ENCODE measurements at places on chromosomes 2 and 18.

DNA sequence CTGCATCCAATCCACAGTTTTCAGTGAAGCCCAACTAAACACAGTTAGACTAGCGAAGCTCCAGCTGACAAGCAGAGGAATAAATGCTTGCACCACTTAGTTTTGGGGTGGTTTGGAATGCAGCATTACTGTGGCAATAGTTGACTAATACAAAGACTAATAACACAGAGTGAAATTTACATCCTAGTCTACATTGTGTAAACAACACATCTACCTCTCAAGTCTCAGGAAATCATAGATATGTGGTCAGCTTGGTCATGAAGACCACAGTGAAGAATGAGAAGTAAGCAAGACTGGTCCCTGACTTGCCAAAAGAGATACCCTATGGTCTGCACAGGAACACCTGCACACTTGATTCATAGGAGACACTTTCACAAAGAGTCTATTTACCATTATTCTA is 155.1 kb upstream of the TANK start:
- no peak for DNase-seq

GRCh38 chr2:158323381-158323780 is 133.2 kb downstream of the CCDC148 start:
- no peak for DNase-seq

DNA sequence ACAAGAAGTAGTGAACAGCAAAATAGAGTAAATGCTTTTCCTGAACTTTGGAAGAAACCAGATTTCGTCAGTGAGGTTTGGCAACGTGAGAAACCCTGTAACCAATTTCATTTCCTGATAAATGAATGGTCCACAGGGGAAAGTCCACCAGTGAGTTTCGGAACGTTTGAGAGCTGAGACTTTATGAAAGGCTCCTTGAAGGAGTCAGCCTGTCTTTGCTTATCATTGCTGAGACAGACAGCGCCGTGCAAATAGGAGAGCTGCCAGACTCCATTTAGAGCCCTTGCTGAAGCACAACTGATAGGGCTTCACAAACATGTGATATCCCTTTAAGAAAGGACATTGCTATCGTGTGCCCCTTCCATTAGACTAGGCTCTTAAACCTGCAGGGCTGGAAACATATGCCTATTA is 121.8 kb upstream of the SMAD7 start:
- no peak for DNase-seq

DNA sequence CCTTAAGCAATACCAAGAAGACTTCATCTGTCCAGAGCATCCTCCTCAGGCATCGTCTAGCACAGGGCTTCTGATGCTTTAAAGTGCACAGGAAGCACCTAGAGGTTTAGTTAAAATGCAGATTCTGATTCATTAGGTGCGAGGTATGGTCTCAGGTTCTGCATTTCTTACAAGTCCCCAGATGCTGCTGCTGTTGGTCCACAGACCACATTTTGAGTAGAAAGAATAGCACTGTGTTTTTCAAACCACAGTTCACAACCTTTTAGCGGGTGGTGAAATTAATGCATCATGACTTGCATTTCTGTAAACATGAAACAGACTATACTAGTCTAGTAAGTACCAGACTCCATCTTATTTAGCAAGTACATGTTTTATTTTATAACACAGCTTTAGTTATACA is 134.6 kb downstream of the TMEFF2 start:
- DNase-seq: no peak

- peak; percentile 60 for DNase-seq
These were observed 121.3 kb upstream of the BOD1L2 start for GRCh38 chr18:57025540-57025939.

DNA sequence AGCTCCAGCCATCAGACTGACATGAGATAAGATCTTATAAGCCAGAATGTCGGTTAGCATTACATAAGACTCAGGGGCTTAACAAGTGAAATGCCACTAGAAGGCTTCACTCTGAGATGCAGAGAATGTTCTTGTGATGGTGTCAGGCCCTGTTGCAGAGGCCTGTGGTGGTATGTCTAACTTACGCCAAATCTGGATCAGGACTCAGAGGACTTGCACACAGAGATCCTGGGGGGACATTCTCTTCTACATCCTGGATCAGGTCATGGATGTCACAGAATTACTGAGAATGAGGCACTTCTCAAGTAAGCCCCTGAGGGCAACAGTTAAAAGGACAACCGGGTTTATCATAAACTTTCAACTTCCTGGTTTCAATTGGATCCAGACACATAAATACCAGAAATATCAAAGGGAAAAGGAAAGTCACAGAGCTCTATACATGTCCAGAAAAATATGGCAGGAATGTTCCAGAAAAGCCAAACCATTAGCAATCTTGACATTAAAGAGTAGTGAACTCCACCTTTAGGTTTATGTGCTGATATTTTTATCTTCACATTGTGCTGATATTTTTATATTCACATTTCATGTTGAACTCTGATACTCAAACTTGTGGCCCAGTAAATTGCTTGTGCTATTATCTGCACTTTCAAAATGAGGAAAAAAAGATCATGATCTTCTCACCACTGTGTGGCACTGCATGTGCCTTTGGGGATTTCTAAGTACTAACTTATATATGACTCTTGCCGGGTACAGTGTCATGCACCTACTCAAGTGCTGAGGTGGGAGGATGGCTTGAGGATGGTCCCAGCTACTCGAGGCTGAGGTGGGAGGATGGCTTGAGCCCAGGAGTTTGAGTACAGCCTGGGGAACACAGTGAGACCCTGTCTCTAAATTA is 137.5 kb upstream of the RNF152 start:
- no peak for DNase-seq

DNA sequence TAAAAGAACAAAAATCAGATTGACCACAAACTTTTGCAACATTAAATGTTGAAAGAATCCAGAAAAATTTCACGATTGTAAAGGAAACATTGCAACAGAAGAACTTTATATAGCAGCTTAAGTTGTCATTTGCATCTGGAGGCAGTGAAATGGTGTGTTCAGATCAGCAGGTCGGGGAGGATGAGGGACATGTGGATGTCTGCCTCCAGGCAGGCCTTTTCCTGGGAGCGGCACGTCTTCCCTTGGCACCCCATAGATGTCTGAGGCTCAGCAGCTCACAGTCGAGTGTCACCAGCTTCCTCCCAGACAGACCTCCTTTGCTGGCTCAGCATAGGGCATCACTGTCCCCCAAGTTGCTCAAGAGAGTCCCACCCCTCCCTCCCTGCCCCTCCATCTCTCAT is 44.3 kb upstream of the ASB1 start:
- no peak for DNase-seq

- no peak for DNase-seq
These were observed 584.2 kb downstream of the GALR1 start for GRCh38 chr18:77833807-77834206.
